ENCODE measurements at places on chromosomes 2 and 18.

- DNase-seq = no peak
Measured at GRCh38 chr2:241199897-241200821, 11.7 kb downstream of the ANO7 start.

DNA sequence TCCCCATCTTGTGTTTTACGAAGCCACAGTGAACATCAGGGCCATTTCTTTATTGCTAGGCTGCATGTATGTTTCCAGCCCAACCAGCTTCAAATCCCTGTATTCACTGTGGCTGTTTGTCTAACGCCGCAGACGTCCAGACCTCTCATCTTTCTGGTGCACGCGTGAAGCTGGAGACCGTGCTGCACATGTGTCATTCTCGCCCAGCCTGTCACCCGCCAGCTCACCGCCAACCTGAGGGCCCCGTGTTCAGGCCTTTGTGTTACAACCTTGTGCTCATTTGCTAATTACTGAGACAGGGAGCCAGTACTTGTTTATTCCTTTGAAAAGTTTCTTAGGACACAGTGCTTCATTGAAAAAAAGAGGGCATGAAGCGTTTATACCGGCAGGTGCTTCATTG lies 21.4 kb downstream of the SALL3 start:
- no peak for DNase-seq

DNA sequence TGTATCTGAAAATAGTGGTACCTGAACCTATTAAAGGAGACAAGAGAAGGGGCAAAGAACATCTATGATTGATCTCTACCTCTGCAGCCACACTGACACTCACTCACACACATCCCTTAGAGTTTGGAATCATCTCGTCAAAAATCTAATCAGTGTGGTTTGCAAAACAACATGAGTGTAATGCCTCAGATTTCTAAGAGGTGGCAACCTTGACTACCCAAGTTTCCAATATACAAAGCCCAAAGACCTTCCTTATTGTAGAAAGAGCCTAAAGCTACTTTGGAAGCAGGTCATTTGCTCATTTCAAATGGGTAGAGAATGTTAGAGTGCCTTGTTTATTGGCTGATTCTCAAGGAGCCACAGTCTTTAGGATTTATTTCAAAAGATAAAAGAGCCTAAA lies 444.9 kb downstream of the ARHGAP15 start:
- DNase-seq = no peak

GRCh38 chr18:35051641-35052377 lies 10.6 kb downstream of the MAPRE2 start:
- DNase-seq = no peak

DNA sequence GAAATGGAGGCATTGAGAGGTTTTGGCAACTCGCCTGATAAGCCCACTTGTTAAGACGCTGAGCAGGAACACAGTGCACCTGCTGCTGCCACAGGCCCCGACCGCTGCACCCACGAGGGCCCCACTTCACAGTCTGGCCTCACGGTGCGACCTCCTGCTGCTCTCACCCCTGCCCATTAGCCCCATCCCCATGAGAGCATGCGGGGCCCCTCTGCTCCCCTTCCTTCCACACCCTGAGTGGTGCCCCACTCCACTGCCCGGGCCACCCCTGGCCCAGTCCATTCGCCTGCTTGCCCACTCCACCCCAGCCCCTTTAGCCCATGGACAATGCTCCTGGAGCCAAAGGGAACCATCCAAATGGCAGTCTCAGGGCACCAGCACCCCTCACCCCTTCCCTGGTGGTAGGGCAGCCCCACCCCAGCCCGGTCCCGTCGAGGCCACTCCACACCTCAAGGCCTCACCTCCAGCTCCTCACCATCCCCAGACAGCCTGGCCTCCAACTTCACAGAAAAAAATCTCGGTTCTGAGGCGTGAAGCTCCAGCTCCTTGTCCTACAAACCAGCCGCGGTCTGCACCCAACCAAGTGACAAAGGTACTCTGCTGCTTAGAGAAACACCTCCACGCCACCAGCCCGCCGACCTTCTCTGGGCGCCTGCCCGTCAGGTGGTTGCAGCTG lies 6.7 kb upstream of the GPR55 start:
- no peak for DNase-seq
